ENCODE measurements at places on chromosomes 13 and 19.

DNA sequence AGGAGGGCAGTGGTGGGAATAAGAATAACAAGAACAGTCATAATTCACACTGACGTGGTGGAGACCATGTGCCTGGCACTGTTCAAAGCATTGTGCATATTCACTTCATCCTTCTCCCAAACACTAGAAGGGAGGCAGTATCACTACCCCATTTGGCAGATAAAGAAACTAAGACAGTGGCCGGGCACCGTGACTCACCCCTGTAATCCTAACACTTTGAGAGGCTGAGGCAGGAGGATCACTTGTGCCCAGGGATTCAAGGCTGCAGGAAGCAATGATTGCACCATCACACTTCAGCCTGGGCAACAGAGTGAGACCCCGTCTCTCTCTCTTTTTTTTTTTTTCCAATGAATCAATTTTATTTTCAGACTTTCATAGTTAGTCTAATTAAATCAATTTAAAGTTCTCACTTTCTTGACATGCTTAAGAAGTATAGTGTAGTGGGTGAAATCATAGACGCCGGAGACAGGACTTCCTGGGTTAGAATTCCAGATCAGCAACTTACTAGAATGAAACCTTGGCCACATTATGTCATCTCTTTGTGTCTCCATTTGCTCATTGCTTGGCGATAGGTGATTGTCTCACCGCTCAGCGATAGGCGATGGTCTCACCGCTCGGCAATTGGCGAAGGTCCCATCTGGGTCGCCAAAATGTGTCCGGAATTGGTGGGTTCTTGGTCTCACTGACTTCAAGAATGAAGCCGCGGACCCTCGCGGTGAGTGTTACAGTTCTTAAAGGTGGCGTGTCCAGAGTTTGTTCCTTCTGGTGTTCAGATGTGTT, 5.3 kb upstream of the ATG4D start:
- DNase-seq: no peak

- peak; percentile 26 for DNase-seq
These were observed 49.5 kb downstream of the RFX2 start for GRCh38 chr19:6060600-6061375.

DNA sequence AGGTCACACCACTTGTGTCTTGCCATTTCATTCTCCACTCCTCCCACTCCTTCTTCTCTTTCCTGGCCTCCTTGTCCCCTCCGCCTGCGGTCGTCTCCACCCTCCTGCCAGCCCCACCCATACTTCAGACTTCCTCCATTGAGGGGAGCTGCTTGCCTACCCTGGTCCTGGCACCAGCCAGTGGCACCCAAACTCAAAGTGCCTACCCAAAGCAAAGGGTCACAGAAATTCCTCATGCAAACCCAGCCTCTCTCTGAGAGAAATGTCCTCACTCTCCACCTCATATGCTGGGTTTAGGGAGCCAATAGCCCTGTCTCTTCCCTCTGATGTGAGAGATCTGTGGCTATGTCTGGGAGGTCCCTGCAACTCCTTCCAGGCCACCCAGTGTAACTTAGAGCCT, 109.6 kb downstream of the TEX26 start:
- DNase-seq: no peak

DNA sequence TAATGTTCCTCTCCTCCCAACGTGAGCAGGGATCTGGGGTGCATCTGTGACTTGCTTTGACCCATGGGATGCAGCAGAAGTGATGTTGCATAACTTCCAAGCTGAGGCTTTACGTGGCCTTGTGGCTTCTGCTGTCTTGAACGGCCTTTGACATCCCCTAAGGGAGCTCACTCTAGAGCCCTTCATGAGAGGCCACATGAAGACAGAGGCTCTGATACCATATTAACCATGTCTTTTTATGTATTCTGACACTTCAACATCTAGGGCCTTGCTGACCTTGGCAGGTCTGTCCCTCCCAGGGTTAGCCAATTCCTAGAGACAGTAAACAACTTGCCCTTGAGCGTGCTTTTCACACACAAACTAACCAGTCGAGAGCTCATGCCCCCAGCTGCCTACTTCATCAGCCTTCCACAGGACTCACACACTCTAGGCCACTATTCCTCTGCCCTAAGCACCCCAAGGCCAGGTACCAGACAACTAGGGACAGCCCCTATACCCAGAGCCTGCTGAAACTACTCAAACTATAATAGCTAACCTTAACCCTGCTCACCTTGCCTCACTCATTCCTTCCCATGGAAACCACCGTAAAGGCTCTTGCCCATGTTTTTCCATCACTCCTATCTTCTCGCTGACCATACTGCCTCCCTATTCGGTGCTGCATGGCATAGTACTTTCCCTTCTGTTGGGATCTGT, 45.4 kb downstream of the CCDC70 start:
- no peak for DNase-seq

DNA sequence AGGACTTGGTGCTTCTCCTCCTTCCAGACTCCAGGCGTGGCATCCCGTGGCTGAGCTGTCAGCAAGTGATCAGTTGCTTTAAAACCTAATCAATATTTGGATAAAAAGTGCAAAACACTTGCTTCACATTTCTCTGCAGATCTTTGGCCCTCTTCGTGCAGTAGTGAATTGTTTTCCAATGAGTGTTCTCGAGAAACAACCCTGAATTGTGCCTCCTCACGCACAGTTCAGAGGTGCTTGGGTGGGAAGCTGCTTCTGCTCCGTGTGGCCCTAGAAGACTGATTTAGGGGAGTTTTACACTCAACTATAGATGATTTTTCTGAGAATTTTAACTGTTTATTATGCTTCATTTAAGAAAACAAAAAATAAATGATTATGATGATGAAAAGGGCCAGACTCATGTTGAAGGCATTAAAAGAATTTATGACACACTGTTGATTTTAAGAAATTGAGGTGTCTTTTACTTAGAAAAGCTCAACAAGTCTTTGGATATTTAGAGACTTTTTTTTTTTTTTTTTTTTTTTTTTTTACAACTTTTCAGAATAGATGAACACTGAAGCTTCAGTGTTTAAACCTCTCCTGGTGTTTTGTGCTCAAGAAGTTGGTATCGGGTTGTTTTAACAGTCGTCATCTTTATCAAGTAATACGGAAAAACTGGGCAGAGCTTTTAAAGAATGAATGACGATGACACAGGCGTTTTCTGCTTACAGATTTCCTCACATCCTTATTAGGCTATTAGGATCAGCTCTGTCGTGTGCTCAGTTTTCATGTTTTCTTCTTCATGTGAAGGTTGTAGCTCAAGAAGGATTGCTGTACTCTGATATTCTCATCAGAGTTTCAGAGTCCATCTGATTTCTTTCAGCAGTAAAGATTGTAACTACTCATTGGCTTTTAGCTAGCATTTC, 39.5 kb upstream of the TEX29 start:
- no peak for DNase-seq

- DNase-seq: no peak
These were observed 621 bp downstream of the SOX21 start for GRCh38 chr13:94711561-94712286.

GRCh38 chr19:48547722-48548121, 4.2 kb upstream of the SULT2B1 start:
- DNase-seq: no peak

DNA sequence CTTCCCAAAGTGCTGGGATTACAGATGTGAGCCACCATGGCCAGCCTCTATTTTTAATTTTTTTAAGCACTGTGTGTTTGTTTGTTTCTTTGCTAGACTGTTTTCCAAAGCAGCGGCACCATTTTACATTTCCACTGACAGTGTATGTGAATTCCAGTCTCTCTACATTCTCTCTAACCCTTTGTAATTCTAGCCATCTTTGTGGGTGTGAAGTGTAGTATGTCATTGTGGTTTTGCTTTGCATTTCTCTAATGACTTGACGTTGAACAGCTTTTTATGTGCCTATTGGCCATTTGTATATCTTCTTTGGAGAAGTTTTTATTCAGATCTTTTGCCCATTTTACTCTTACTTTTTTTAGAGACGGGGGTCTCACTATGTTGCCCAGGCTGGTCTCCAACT, 11.6 kb downstream of the PNPLA6 start:
- DNase-seq: no peak

- DNase-seq: no peak
These were observed 98.4 kb downstream of the STK24 start for GRCh38 chr13:98478189-98479129.

- no peak for DNase-seq
These were observed 31.8 kb downstream of the KCTD15 start for GRCh38 chr19:33828266-33829075.

DNA sequence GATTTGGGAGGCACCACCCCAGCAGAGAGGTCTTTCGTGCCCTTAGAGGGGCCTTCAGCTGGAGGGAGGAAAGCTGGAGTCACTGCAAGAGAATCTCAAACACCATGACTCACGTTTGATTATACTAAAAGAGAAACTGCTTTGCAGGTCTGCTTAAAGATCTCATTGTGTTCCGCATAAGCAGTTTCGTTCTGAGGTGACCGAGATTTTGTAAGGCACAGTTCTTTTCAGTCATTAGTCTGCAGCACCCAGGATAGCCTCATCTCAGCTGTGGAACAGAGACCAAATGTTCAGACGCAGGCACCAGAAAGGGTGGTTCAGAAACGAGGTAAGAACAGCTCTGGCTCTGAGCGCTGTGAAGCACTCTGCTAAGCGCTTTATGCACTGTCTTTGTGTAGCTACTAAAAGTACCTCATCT, 71.2 kb upstream of the GTF3A start:
- DNase-seq: no peak

- DNase-seq: no peak
These were observed 466.3 kb downstream of the COG6 start for GRCh38 chr13:40121722-40122121.

- no peak for DNase-seq
These were observed 358 bp downstream of the C19orf33 start for GRCh38 chr19:38304352-38304865.

DNA sequence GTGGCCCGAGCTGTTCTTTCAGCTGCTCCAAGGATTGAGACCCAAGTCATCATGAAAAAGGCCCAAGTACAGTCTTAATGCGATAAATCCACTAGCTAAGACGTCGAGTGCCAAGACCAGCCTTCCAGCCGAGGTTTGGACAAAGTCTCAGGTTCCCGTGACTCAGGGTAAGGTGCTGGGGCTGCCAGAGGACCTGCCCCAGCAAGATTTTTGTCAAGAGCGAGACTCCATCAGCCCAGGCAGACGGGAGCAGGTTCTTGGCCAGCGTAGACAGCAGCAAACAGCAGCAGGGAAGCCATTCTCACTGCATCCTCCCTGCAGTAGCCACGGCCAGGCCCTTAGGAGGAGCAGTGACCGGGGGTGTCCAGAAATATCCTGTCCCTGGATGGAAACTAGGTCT, 3.4 kb downstream of the FEM1A start:
- DNase-seq: no peak

DNA sequence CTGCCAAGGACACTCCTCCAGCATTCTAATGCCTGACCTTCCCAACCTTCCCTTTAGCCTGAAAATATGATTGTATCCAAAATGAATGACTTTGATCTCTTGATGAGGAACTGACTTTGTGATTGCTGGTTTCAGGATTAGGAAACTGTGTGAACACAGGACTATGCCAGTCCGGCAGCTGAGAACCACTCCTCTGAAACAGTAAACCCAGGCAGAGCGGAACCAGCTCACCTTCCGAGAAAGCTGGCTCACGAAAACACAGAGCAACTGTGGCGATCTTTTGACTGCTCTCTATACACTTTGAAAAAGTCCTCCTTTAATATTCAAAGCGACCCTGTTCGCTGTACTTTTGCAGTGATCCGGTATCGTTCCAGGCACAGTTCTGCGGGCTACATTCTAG, 258.8 kb upstream of the IRS2 start:
- DNase-seq: no peak

DNA sequence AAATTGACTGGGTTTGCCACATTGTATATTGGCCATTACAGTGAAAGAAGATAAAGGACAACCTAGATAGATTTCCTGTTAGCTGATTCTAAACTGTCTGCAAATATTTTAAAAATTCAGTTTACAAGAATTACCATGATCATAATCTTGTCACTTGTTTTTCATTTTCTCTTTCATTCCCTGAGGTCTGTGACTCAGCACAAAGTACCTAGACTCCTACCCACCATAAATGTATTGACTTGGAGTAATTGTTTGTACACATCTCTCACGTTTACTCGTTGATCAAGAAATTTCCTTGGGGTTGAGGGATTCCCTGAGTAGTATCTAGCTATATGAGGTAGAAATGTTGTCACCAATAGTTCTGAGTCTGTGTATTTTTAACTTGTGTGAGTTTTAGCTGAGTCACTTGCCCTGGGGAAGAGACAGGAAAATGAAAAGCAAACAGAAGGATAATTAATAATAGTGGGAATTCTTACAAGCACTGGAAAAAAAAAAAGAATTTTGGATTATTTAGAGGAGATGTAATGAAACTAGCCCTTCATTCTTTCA, 299.2 kb upstream of the DACH1 start:
- DNase-seq: no peak

GRCh38 chr19:8208922-8209461, at the start of gene CERS4:
Gene CERS4 (plus strand): TSS chr19:8209370. CDS start chr19:8251077, 41,707 bp downstream.
- peak; percentile 79 for DNase-seq

DNA sequence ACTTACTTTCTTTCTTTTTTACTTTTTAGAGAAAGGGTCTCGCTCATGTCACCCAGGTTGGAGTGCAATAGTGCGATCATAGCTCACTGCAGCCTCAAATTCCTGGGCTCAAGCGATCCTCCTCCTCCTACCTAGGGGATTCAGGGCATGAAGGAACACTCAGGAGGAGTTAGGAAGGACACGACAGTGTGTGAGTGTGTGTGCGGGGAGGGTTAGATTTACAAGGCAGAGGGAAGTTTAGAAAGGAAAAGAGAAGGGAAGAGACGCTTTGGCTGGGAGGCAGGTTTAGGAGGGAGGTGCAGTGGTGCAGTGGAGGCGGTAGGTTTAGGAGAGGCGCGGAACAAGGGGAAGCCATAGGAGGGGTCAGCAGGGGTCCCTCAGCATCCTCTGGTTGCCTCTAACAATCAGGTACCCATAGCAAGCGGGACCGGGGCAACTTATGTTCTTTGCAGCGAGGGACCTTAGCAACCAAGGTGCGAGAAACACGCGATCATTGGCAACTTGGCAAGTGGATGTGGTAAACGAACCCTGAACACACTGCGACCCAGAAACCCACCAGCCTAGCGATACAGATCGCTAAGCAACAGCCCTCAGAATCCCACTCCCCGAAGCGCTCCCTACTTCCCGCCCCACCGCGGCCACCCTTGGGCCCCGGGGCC, 501 bp downstream of the SIRT2 start:
- no peak for DNase-seq

GRCh38 chr13:93805736-93806135, 579.1 kb downstream of the GPC6 start:
- DNase-seq: no peak

GRCh38 chr13:23268441-23268840, 87.7 kb downstream of the SGCG start:
- DNase-seq: no peak

- DNase-seq: peak; percentile 68
These were observed 68.1 kb downstream of the ARHGEF7 start for GRCh38 chr13:111183087-111183645.

DNA sequence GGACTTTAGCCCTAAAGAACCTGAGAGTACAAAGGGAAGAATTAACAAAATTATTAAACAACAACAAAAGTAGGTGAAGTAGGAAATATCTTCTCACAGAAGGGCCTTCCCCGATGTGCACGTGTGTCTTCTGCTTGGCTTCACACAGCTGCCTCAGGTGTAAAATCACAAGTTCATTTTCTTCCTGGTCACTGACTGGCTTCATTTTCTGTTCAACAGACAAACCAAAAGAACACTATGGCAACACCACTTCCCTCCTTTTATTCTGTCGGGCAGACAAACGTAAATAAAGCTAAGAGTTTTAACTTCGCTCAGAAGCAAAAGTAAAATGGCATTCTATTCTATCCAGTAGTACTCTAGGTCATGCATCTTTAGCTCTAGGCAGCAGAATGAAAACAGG, 140.9 kb downstream of the TBC1D4 start:
- no peak for DNase-seq

- DNase-seq: no peak
These were observed 69.8 kb downstream of the KCTD12 start for GRCh38 chr13:76816394-76816793.

- peak; percentile 18 for DNase-seq
These were observed 6.0 kb upstream of the TNFAIP8L1 start for GRCh38 chr19:4633140-4633967.

Measured in CD8-positive, alpha-beta memory T cell (primary cell).